ENCODE measurements at places on chromosomes 4 and X.
A peak's percentile ranks its signal among the peaks of the same experiment; 100 is the strongest.

DNA sequence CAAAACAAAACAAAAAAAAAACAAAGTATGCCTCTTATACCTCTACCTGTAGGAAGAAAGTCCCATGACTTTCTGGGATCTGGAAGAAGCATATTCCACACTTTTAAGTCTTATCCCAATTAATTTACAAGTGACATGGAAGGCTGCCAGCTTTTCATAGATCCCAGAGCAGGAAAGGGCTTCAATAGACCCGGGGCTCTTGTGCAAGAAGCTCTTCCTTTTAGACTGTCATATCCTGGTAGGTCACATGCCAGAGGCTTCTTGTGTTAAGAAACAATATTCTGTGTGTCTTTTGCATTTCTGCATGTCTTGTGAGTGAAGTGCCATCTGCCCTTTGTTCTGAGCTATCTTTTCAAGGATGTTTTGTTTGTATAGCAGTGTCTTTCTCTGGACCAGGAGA lies 84.4 kb upstream of the PHOX2B start:
- H3K36me3 ChIP-seq: no peaks in the 10 kb centered on the region
- no peak for DNase-seq
- H3K4me3 ChIP-seq: no peak overlapping the region
- H3K27me3 ChIP-seq: no peaks in the 10 kb centered on the region
- no peak overlapping the region for H3K27ac ChIP-seq

DNA sequence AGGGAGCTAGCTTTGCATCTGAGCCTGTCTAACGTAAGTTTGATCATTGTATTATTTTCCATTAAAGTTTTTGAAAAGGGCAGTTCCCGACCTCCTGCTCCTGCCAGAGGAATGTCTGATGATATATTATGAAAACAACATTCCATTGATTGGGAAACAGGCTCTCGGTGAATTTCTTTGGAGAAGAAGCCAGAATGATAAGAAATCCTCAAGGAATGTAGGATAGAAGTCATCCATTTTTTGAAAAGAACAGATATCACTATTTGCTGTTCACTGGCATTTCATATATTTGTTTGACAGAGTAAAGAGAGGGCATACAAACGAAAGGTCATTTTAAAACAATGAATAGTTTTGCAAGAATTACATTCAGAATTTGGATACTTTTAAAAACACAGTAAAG lies 781.0 kb upstream of the HTR2C start:
- no peak for DNase-seq
- H3K27me3 ChIP-seq: no peaks in the 10 kb centered on the region
- H3K4me1 ChIP-seq: no peaks in the 10 kb centered on the region
- no peak overlapping the region for H3K27ac ChIP-seq
- no peak overlapping the region for H3K4me3 ChIP-seq
- H3K36me3 ChIP-seq: no peaks in the 10 kb centered on the region

DNA sequence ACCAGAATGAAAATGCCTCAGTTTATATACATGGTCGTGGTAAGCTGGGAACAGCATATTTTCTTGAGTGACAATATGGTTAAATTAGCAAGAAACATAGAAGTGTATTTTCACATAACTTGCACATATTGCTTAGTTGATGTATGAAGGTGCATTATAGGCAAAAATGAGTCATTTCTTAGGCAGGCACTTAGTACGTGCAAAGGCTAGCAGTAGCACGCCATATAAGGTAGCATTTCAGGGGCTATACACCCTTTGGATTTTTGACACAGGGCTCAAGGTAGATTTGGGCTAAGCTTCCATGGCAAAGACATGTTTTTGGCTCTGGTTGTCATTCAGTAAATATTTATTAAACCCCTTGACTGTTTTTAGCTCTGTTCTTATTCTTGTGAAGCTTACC lies 33.1 kb downstream of the PCDH7 start:
- no peak for DNase-seq
- no peaks in the 10 kb centered on the region for H3K4me1 ChIP-seq
- no peak overlapping the region for H3K4me3 ChIP-seq
- H3K27ac ChIP-seq: no peak overlapping the region
- no peaks in the 10 kb centered on the region for H3K27me3 ChIP-seq
- no peaks in the 10 kb centered on the region for H3K36me3 ChIP-seq

DNA sequence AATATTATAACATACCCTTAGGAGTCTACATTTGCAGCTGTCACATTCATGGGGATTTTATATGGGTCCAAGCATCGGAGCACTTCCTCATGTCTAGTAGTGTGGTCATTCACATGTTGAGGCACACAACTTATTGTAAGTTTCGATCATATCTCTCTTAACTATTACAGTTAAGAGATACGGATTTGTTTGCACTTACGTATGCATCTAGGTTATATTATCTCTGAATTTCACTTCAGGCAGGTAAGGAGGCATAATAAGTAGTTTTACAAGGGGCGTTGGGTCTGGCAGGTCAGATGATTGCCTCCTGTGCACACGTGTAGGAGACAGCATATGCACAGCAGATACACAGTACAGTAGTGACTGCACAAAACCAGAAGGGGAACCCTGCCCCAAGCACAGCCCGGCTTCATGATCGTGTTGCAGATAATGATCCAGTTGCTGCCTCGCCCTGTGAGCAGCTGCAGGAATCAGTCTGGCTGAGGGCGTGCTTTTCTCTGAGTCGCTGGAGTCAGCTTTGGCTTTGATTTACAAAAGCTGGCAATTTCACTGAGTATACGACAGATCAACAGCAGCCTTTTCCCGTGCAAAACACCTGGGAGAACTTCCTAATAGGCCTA lies 302.9 kb upstream of the GATB start:
- no peak for DNase-seq
- no peaks in the 10 kb centered on the region for H3K4me1 ChIP-seq
- H3K27me3 ChIP-seq: no peaks in the 10 kb centered on the region
- no peaks in the 10 kb centered on the region for H3K36me3 ChIP-seq

DNA sequence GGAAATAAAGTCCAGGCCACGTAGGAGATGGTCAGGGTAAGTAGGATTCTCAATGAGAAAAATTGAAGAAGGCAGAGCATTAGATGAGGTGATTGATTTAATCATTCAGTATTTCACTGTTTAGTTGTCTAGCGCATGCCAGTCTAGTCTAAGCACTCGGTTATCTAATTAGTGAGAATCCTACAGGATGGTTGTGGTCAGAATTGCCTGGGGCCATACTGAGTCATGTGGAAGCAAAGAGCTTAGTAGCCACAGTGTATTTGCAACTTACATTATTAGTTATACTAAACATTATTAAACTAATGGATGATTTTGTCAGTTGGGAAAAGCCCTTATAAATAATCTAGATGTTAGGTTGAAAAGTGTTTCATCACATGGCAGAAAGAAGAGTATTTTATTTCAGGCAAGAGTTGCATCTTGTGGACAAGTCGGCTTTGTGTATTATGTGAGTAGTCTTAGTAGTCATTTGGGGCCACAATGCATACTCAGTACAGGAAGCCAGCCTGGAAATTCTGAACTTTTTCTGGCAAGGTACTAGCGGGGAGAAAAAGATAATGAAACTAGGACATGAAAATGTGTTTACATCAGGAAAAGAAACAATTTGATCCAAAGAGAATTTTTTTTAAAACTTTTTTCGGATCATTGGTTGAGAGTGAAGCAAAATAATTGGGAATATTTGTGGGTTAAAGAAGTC lies 31.9 kb downstream of the CPEB2 start:
- no peak for DNase-seq
- peaks cover 1% of the 10 kb centered on the region for H3K36me3 ChIP-seq
- H3K27me3 ChIP-seq: no peaks in the 10 kb centered on the region
- H3K4me1 ChIP-seq: no peaks in the 10 kb centered on the region

- no peaks in the 10 kb centered on the region for H3K36me3 ChIP-seq
- no peak overlapping the region for H3K4me3 ChIP-seq
- DNase-seq: peak; percentile 3
- H3K27me3 ChIP-seq: no peaks in the 10 kb centered on the region
- H3K27ac ChIP-seq: no peak overlapping the region
Measured at GRCh38 chrX:40504801-40505605, 75.8 kb upstream of the ATP6AP2 start.

DNA sequence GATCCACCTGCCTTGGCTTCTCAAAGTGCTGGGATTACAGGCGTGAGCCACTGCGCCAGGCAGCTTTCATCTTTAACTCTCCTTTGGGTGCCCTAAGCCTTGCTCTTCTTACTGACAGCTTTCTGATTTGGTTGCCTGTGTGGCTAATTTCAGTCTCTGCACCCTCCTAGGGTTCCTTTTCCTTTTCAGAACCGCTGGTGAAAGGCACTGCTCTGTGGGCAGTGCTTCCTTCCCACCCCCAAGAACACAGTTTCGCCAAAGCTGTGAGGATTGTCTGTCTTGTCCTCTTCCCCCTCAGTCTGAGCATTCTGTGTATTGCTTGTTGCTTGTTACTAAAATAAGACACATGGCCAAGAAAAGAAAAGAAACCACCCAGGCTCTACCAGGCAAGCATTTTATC lies 101.4 kb upstream of the FRMPD3 start:
- H3K4me1 ChIP-seq: no peaks in the 10 kb centered on the region
- no peaks in the 10 kb centered on the region for H3K36me3 ChIP-seq
- no peak overlapping the region for H3K4me3 ChIP-seq
- DNase-seq: no peak
- no peaks in the 10 kb centered on the region for H3K27me3 ChIP-seq

DNA sequence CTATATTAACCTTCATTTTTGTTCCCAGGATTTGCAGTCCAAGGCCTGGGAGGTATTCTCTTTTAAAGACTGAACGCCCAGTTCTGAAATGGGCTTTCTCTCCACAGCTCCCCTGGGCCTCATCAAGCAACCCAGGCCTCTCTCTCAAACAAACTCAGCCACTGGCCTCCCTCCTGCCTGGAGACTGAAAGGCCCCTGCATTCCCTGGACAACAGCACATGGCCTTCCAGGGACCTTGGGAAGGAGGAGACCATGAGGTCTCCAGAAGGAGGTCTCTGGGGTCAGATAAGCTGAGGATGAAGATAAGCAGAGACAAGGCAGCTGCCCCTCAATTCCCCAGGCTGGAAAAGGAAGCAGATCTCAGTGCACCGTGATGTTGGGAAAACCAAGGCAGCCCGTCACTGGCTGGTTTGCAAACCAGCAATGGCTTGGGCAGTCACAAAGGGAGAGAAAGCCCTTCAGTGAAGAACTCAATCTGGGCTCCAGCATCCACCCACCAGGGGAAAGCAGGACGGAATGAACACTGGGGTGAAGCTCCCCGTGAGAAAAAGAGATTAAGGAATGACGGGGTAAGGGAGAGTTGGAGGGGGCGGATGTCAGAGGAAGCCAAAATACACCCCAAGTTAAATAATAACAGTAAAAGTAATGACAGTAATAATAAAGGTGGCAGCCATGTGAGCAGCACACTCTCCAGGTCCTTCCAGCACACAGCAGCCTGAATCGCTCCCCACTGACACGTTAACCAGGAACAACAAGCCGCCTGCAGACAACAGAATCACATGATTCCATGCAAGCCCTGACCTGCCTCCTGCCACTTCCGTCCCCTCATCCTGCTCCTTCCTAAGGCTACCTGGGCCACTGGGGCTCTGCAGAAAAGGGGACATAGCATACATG lies 22.3 kb downstream of the AMOT start:
- DNase-seq: no peak
- no peaks in the 10 kb centered on the region for H3K4me1 ChIP-seq
- H3K4me3 ChIP-seq: no peak overlapping the region
- H3K36me3 ChIP-seq: no peaks in the 10 kb centered on the region
- H3K27me3 ChIP-seq: no peaks in the 10 kb centered on the region
- H3K27ac ChIP-seq: no peak overlapping the region

DNA sequence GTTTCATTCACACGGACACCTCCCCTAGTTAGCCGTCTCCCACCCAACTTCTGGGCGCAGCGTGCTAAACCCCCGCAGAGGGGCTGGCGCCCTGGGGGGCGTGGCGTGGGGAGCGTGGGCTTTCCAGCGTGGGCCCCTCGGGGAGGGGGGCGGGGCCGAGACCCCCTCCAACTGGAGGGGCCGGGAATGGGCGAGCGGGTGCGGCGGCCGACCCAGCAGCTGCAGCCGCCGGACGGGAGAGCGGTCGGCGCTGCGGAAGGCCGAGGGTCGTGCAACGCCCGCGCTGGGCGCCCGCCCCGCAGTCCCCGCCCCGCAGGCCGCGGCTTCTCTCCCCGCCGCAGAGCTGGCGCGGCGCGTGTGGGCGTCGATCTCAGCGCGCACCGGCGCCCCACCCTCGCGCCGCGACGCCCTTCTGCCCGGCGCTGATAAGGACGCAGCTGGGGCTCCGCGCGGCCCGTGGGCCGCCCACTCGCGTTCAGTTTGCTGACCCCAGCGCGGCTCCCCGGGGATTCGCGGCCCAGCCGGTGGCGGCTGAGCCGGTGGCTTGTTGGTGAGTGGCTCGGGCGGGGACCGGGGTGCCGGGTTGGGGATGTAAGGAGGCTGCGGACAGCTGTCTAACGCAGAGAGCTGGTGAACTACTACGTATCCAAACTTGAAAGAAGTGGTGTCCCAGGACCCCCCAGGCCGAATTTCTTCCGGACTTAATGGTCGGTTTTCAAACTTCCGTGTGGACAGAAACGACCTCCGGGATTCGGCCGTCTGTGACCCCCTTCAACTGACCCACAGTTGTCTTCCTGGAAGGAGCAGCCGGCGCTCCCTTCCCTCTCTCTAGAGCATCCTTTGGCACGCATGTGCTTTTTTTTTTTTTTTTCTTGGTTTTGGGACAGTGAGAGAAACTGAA lies 1.5 kb downstream of the FHDC1 start:
- no peaks in the 10 kb centered on the region for H3K36me3 ChIP-seq
- H3K27me3 ChIP-seq: peaks cover 20% of the 10 kb centered on the region
- peak overlapping the region; percentile 74 for H3K4me3 ChIP-seq

DNA sequence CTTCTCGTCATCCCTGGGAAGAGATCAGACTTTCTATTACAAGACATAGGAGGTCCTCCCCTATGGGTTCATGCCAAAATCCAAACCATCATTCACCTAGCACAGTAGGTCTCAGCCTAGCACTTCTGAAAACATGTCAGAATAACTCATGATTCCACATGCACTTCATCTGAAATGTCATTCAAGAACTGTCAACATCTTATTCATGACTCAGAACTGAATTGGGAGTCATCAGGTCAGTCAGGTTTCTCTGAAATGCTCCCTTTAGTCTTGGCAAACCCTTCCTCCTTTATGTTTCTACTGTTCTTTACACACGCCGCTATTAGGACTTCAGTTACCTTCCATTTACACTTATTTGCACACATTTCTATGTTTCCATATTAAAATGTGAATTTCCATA lies 67.2 kb downstream of the ANTXR2 start:
- no peak overlapping the region for H3K27ac ChIP-seq
- no peak for DNase-seq
- H3K36me3 ChIP-seq: no peaks in the 10 kb centered on the region
- no peak overlapping the region for H3K4me3 ChIP-seq
- H3K27me3 ChIP-seq: no peaks in the 10 kb centered on the region
- peaks cover 10% of the 10 kb centered on the region for H3K4me1 ChIP-seq

DNA sequence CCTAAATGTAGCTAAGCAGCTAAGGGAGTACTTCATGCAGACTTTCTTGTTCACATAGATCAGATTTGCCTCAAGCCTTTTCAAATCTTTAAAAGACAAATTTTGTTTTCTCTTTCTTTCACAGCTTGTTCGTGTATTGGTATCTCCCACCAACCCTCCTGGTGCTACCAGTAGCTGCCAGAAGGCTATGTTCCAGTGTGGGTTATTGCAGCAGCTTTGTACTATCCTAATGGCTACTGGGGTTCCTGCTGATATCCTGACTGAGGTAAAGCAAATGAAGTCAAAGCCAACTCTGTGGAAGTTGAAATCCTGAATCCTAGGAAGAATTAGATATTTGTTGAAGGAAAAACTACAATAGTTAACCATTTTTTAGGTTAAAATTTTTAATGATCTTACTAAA lies 62.6 kb downstream of the USO1 start:
- no peak overlapping the region for H3K27ac ChIP-seq
- H3K27me3 ChIP-seq: no peaks in the 10 kb centered on the region
- H3K36me3 ChIP-seq: peaks cover 25% of the 10 kb centered on the region
- no peak overlapping the region for H3K4me3 ChIP-seq

Measured in GM12878 (cell line).